ENCODE measurements at places on chromosomes 16 and 17.

DNA sequence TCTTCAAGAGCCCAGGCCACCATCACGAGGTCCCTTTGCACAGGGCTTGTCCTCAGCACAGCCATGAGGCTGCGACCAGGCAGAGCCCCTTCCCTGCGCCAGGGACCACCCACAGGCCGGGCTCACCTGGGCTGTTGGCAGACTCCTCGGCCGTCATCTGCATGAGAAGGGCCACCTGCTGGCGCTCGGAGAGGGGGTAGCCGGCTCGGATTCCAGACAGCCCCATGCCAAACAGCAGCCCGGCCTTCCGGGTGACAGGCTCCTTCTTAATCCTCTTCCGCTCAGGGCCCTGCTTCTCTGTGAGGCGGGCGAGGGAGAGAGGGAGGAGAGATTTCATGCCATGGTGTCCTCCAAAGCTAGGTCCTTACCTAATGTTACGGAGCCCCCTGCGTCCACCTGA, 73.4 kb downstream of the ZNF778 start:
- no peak for DNase-seq

GRCh38 chr17:35240861-35241260, 2.0 kb upstream of the SLFN5 start:
- DNase-seq, result no peak

GRCh38 chr16:68379472-68380347, 68.6 kb downstream of the SMPD3 start:
- peak; percentile 27 for DNase-seq

DNA sequence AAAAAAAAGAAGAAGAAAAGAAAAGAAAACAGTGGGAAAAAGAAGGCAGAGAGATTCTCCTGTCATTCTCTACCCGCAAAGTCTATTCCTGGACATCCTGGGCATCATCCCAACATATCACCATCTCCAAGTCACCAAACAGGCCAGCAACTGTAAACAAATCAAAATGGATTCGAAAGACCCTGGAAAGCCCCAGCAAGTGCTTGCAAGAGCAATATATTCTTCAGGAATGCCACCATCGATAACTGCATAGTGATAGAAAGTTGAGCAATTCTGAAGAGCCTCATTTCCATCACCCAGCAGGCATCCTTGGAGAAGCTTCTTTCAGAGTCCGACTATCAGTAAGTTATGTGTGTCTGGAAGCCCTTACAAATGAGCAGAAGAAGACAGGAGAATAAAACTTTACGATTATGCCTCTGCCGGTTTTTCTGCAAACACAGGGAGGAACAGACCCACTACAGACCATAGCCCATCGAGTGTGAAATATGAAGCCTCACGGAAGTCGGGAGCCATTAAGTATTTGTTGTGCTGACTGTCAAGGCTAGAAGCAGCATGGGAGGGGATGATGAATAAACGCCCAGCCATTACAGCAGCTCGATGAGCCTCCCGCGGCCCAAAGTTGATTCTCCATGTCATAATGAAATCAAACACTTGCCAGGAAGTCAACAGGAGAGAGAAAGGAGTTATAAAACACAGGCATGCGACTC, 64.5 kb upstream of the SEC14L1 start:
- no peak for DNase-seq

DNA sequence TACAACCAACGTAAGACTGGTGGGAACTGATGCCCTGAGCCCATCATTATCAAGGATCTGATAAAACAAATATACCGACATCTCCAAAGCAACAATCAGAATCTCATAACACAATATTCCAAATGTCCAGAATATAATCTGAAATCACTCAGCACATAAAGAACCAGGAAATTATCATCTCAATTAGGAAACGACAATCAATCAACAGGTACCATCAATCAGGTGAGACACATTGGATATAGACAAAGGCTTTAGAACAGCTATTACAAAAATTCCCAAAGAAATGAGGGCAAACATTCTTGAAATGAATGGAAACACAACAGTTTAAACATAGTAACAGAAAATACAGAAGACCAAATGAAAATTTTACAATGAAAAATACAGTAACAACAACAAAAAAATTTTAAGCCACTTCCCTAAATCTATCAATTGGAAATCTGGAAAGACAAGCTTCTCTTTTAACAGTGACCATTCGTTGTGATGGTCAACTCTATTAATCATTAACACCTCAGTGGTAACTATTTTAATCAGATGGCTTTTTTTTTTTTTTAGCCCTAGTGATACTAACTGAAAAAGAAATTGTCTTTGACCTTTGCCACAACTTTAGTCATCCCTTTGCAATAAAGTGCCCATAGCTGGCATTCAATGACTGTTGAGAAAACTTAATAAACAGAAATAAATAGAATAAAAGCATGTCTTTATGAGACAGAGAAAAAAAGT, 70.4 kb downstream of the USP32 start:
- DNase-seq, result no peak

- DNase-seq, result peak; percentile 30
Observed at GRCh38 chr16:89704281-89704680, 2.8 kb upstream of the SPATA2L start.

DNA sequence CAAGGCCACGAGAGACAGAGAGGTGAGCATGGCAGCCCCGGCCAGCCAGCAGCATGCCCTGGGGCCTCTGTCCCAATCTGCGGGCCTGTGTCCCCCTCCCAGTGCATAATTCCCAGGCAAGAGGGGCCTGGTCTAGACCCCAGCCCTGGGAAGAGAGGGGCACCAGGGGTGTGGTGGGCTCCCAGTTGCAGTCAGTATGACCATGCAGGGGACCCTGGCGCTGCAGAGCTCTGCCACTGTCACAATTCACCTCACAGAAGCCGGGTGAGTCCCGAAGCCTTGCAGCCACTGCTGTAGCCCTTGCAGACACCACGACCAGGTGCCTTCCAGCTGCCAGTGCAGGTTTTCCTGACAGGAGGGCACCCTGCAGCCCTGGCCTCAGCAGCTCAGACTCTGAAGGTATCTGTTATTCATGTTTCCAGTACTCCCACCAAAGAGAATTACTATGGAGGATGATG, 25.8 kb upstream of the KSR1 start:
- DNase-seq, result no peak

DNA sequence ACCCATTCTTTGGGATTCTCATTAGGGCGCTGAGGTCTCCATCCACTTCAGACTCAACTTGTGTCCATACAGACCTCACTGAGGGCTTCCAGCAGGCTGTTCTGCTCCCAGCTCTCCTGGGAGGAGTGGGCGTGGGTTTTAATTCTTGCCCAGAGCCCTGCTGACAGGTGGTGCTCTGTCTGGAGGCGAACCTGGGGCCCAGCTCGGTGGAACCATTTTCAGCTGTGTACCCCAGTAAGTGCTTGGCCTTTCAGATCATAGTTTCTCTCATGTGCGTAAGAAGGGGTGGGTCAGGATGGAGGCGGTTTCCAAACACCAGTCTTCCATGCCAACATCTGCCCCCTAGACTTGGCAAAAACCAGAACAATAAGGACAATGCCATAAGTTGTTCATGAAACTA, 21.4 kb upstream of the NKD1 start:
- DNase-seq, result no peak

GRCh38 chr16:52805559-52806168, 247.0 kb downstream of the CHD9NB start:
- no peak for DNase-seq

GRCh38 chr16:31138621-31139578, 3.4 kb upstream of the PRSS8 start:
- DNase-seq, result no peak

DNA sequence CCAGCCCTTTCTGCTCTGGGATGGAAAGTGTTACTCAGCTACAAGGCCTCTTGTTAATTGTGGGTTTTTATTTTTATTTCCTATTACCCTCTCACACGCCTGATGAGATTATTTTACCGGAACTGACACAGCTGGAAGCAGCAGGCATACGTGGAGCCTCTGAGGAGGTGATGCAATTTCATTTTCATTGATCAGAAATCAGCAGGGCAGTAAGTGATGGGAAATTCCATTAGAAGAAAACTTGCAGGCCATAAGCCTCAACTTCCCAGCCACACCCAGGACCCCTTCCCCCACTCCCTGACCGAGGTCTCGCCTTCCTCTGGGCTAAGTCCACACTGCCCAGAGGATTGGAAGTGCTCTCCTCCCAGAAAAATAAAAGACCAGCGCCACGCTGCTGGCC, 69.7 kb downstream of the ZFHX3 start:
- no peak for DNase-seq

DNA sequence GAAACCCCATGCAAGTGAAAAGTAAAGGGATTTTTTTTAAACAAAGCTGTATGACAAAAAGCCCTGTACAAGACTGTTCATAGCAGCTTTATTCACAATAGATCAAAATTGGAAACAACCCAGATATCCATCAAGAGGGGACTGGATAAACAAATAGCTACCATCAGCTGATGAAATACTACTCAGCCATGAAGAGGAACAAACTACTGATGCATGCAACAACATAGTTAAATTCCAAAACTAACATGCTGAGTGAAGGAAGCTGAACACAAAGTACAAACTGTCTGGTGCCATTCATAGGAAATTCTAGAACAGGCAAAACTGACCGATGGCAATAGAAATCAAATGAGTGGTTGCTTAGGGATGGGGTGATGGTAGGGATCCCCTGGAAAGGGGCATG, 15.1 kb downstream of the FOXJ1 start:
- DNase-seq, result no peak

- DNase-seq, result peak; percentile 40
Observed at GRCh38 chr16:10938321-10938720, 3.9 kb downstream of the DEXI start.

Measured in hematopoietic multipotent progenitor cell treated with erythropoietin and hydrocortisone succinate and interleukin-3 and kit ligand, for 4 days (in vitro differentiated cells).